Ammon's horn (tissue), 1 donor: ENCODE measurements at places on chromosomes 4 and X.

DNA sequence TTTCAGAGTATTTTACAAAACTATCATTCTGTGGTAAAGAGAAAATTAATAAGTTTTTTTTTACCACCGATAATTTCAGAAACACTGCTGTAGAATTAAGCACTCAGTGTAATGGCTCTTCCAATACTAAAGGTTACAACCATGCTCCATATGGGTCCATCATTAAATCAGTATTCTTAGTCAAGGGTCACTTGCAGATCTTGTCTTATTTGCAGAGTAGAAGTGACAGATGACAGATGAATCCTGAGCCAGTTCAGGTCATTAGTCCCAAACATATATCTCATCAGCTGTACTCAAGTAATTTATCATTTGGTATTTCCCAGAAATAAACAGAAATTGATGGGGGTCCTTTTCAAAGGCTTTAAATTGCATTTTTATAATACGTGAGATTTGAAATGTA lies 182.9 kb downstream of the CFAP47 start:
- no peak for DNase-seq

- DNase-seq = no peak
These were observed 101.5 kb upstream of the CXXC4 start for GRCh38 chr4:104596189-104596588.

GRCh38 chrX:53695946-53696549 lies 9.5 kb upstream of the HUWE1 start:
- DNase-seq = peak; percentile 34

DNA sequence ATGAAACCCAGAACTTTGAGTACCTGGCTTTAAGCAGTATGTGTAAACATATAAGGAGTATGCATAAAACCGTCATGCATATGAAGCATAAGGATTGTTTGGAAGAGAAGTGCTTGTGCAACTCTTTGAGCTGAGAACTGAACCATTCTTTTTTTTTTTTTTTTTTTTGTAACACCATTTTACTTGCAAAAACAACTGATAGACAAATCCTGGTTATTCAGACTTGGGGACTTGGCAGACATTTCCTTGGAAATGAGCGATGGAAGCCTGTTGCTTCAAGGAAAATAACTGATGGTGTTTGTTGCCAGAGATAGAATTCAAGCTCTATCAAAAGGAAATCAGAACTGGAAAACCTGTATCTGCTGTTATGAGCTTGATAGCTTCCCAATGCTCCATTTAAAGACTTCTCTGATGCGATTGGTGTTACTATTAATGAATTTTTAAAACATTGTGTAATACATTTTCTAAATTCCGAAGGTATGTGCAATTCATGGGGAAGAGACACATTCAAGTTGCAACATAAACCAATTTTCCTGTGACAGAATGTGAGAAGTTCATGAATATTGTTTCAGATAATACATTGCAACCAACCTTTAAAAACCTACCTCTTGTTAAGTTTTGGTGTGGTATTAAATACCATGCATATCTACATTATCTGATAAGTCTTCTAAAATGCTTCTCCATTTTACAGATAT lies 47.0 kb upstream of the FAT1 start:
- DNase-seq = no peak

DNA sequence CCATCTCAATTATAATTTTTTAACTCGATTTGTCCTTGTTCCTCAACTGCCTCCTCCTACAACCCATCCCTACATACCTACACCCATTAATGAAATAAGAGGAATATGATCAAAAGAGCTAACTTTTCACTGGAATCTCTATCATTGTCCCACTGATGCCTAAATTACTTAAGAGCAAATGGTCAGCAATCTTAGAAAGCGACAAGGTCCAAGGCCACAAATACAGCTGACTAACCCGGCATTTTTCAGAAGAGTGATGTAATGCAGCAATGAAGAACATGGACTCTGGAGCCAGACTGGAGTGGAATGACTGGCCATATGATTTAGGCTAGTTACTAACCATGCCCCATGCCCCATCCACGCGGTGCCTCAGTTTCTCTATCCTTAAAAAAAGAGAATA lies 56.2 kb downstream of the PPA2 start:
- DNase-seq = no peak

DNA sequence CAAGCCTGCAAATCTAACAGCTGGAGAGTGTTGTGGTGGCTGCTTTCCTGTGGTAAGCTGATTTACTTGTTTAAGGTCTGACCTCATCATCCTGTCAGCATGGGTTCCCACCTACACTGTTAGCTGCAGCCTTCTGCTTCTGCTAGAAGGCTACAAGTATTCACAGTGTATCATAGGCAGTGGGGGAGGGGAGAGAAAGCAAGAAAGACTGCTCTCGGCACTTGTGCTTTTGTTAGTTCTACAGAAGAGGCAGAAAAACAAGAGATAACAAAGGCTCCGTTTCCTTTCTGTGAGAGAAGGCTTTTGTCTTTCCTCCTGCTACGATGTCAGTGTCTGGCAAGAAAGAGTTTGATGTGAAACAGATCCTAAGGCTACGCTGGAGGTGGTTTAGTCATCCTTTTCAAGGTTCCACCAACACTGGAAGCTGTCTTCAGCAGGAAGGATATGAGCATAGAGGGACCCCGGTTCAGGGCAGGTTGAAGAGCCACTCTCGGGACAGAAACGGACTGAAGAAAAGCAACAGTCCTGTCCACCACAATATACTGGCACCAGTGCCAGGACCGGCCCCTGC lies at the start of gene KLHL4:
TSS of gene KLHL4 (plus strand) at position 232 of the 571 bp plus-strand sequence. CDS start at position 324, 92 bp downstream.
- peak; percentile 69 for DNase-seq

DNA sequence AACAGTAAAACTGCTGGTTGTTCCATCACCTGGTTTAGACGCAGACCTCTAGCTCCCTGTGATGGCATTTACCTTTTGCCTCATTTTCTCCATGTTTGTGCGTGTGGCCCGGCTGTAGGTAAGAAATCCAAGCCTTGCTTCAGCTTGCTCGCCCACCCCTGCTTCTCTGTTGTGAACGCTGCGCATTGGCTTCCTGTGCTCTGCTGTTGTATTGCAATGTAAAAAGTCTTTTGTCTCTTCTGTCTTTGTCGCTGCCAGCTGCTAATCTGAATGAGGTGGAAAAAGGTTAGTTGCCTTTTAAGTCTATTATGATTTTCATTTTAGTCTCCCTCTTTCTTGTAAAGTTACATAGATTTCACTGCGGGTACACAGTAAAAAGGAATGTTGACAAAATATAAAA lies 127.3 kb upstream of the PACRGL start:
- DNase-seq = no peak
